ENCODE measurements at places on chromosomes 4 and X.
A peak's percentile ranks its signal among the peaks of the same experiment; 100 is the strongest.

GRCh38 chr4:187128976-187129375 lies 405.3 kb upstream of the FAT1 start:
- DNase-seq, result no peak

- no peak for DNase-seq
These were observed 79.5 kb upstream of the FAM9C start for GRCh38 chrX:13123857-13124345.

GRCh38 chr4:26386386-26386785 lies 65.6 kb downstream of the RBPJ start:
- DNase-seq, result no peak

DNA sequence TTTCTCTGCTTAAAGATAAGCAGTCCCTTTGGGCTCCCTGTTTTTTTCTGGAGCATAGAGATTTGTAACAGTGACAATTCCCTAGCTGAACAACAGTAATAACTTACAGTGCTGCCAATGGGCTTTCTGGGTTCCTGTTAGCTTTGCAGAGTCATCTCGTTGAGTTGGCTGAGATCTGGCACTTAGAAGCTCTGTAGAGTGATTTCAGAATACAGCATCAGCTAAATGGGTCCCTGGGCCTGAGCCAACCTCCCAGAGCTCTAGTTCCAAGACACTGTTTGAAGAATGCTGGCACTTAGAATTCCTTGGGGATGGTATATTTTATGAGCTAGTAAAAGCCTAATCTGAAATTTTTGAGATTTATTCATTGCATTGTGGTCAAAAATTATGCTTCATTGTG lies 43.5 kb upstream of the SERTM2 start:
- DNase-seq, result no peak

- DNase-seq, result no peak
These were observed 622.0 kb downstream of the CENPC start for GRCh38 chr4:66923081-66923865.

GRCh38 chr4:7838136-7838782 lies 101.4 kb downstream of the AFAP1 start:
- no peak for DNase-seq

- DNase-seq, result peak; percentile 49
These were observed 67.3 kb upstream of the VBP1 start for GRCh38 chrX:155148724-155149537.

GRCh38 chr4:167883266-167883665 lies 209.1 kb upstream of the ANXA10 start:
- DNase-seq, result no peak

DNA sequence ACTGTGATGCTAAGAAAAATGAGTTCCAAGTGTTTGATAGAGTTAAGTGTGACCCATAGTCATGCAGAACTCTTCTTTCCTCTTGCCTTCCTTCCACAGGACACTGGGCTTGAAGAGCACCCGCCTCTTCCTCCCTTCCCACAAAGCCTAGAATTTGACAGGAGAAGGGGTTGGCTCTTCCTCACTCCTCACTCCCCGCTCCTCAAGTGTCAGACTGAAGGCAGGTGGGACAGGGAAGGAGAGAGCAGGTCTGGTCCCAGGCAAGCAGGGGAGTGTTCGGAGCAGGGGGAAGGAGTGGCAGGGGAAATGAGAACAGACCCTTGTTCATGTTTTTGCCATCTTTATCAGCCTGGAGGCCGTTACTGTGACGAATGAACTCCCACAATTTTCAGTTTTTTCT lies 10.7 kb downstream of the MAGED2 start:
- DNase-seq, result no peak

Measured in activated CD8-positive, alpha-beta memory T cell treated with anti-CD3 and anti-CD28 coated beads, Interleukin-2, amount 50 U/mL, for 48 hours (primary cell).